ENCODE measurements at places on chromosomes 13 and 19. TPM values are rescaled to one million over a fixed set of nuclear protein-coding genes. Genes with fewer than 3 reads are reported as not detected.

The PLIN5 gene
- polyA plus RNA-seq: not detected

The OR7C1 gene
- polyA plus RNA-seq: not detected

The RYR1 gene
- polyA plus RNA-seq: 0.03 TPM

The SHD gene
- polyA plus RNA-seq: not detected

The KRTDAP gene
- not detected for polyA plus RNA-seq

The ICAM5 gene
- not detected for polyA plus RNA-seq

The SIGLEC5 gene
- polyA plus RNA-seq: not detected

The CGB8 gene
- not detected for polyA plus RNA-seq

The FUT1 gene
- not detected for polyA plus RNA-seq

The ZNF442 gene
- 2.3 TPM for polyA plus RNA-seq

All from IgD-negative memory B cell (primary cell).